ENCODE measurements at places on chromosomes 2 and 18.

DNA sequence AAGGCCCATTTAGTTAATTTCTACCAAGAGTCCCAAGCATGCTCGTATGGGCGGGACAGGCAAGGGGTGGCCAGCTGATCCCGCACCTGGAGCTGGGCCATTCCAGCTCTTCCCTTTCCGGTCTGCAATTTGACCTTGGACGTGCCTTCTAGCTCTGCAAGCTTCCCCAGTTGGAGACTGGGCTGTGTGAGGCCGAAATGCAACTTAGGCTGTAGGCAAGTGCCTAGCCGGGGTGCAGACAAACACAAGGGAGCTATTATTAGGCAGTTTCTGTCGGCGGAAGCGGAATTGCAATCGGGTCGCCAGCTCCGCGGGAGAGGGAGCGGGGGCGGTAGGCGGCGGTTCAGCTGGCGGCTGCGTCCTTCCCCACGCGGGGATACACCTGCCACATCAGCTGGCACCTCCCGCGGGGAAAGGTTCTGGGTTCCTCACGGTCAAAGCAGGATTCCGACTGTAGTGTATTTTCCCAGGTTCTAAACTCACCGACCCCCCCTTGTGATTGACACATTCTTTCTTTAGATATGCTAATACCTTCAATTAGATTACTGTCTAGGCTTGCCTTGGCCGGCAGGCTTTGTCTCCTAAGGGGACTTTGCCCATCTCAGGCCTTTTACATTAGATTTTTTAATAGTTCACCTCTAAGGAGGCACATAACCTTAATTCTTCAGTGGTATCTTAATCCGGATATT is 17.1 kb upstream of the ZNF532 start:
- peak; percentile 97 for DNase-seq

GRCh38 chr2:20494241-20494640 is 47.4 kb downstream of the RHOB start:
- no peak for DNase-seq

DNA sequence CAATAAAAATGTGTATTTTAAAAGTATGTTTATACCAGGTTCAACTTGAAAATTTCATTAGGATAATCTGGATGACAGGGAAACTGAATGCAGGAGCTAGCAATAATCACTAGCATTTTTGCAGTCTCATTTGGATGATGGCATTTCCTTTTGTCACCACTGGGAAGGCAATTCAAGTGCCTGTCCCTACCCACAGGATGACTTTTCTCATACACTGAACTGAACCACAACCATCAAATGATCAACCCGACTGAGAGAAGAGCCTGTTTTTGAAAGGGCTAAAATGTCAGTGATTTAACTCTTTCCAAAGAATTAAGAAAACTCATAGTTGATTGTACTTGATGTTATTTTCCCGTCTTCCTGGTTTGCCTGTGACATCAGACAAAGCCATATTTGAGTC is 115.0 kb downstream of the FAM124B start:
- no peak for DNase-seq

GRCh38 chr18:68056936-68057335 is 540.4 kb upstream of the DSEL start:
- no peak for DNase-seq

- DNase-seq, result peak; percentile 85
These were observed 34.7 kb downstream of the NAPG start for GRCh38 chr18:10560452-10561045.
